Upper lobe of left lung (tissue), 6 donors: ENCODE measurements at places on chromosomes 3 and 15. TPM values are rescaled to one million over a fixed set of nuclear protein-coding genes. Genes with fewer than 3 reads are reported as not detected.

DNA sequence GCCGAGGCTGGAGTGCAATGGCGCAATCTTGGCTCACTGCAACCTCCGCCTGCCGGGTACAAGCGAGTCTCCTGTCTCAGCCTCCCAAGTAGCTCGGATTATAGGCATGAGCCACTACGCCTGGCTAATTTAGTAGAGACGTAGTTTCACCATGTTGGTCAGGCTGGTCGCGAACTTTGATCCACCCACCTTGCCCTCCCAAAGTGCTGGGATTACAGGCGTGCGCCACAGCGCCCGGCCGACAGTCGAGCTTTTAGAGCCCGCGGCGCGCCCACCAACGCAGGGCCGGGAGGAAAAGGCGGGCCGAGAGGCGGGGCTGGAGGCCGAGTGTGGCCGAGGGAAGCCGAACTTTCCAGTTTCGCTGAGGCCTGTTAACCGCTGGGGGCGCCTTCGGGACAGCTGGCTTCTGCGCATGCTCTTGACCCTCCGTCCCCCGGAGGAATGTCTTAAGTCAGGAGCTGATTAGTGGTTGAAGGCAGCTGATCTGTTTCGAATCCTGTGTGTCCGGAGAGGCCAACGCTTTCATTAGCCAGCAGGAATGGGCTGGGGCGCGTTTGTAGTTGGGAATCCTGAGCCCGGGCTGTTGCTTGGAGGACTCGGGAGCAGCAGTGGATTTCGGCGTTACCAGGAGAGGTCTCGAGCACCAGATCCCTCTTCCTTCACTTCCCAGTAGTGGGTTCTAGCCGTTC is 10.0 kb downstream of the RPLP1 start:
- H3K36me3 ChIP-seq, result no peaks in the 10 kb centered on the region
- no peaks in the 10 kb centered on the region for H3K27me3 ChIP-seq
- peak overlapping the region; percentile 91 for H3K27ac ChIP-seq
- peak; percentile 97 for DNase-seq

GRCh38 chr3:14837878-14838258 is 19.1 kb downstream of the FGD5 start:
- no peak overlapping the region for H3K4me3 ChIP-seq
- peak; percentile 27 for DNase-seq
- no peaks in the 10 kb centered on the region for H3K36me3 ChIP-seq
- H3K27me3 ChIP-seq, result no peaks in the 10 kb centered on the region
- H3K27ac ChIP-seq, result peak overlapping the region; percentile 41

DNA sequence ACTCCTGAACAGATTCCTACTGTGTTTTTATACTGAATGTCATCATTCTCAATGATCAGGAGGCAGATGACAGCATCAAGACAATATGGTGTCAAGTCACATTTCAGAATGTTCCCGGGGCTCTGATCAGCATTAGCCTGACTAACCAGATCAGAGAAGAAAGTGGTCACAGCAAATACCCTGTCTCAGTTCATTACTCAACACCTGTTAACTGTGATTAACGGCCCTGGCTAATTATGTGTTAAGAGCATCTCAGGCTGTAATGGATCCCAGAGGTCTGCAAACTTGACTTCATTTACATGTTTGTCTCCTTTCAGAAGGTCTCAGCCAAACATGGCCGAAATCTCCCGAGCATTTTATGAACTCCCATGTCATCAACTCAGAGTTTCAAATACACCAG is 833.7 kb downstream of the FHIT start:
- H3K27ac ChIP-seq, result no peak overlapping the region
- DNase-seq, result no peak
- H3K4me3 ChIP-seq, result no peak overlapping the region
- no peaks in the 10 kb centered on the region for H3K36me3 ChIP-seq
- H3K4me1 ChIP-seq, result no peaks in the 10 kb centered on the region

DNA sequence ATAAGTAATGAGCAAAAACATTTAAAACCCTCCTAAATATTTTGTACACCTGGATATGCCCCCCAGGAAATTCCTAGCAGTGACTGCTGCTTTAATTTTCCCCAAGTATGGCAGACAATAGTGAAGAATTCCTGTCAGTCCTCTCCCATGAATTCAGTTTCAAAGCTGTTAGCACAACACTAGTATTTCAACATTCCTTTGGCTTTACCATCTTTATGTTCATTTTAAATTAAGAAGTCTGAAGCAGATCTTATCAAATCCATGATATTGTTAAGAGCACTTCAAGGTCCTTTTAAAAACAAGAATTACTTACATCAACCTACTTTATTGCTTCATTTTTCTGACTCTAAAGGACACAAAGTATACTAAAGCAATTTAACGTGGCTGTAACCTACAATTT is 28.8 kb upstream of the CDIN1 start:
- no peaks in the 10 kb centered on the region for H3K36me3 ChIP-seq
- H3K4me1 ChIP-seq, result no peaks in the 10 kb centered on the region
- no peak overlapping the region for H3K27ac ChIP-seq
- H3K4me3 ChIP-seq, result no peak overlapping the region

DNA sequence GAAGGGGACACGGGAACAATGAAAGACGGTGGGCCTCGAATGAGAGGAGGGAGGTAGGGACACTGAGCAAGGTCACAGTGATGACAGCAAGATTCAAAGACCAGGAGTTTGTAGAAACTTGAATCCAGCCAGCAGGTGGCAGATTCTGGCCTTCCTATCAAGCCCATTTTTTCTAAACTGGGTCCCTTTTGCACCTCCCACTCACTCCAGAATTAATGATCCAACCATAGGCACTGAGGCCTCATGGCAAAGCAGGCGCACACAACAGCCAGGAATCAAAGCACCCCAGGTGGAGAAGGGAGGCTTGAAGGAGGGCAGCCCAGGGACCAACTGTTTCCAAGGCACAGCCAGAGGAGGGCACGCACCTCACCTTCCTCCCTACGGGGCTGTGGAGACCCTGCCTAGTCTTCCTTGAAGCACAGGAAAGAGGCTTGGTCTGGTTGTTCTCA is 90.2 kb downstream of the ANP32A start:
- DNase-seq, result no peak
- H3K27ac ChIP-seq, result no peak overlapping the region
- no peaks in the 10 kb centered on the region for H3K36me3 ChIP-seq

DNA sequence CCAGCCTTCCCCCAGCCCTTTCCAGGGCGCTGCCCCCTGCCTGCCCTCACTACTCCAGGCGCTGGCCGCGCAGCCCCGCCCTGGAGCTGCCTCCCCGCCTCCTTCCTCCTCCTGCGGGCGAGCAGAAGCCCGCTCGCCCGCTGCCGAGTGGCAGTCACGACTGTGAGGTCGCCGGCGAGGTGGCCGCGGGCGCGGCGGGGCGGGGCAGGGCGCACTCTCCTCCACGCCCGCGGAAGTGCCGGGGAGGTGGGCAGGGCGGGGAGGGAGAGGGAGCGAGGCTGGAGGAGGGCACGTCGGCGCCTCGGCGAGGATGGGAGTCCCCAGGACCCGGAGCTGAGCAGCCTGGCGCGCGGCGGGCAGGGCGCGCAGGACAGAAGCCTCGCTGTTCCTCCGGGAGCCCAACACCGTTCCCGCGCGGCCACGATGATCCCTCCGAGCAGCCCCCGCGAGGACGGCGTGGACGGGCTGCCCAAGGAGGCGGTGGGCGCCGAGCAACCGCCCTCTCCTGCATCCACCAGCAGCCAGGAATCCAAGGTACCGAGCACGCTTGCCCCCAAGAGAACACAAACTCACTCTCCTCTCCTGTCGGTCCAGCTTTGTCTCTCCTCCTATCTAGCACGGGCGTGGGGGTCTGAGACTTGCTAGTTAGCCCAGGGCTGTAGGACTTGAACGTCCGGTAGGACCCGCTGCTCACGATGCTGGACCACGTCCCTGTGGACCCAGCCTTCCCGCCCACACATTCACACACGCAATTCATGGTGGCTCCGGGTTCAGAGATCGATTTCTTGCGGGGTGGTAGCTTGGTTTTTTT is at the start of gene STAC:
Gene STAC, plus strand, starts transcription at position 284 of the 811 bp plus-strand sequence. Its CDS starts 140 bp downstream, at position 424.
- H3K4me3 ChIP-seq, result peak within 1 kb of the TSS; percentile 44
- DNase-seq, result peak; percentile 47
- no peak within 1 kb of the TSS for H3K27ac ChIP-seq
- no peaks in the 10 kb centered on the region for H3K36me3 ChIP-seq
- H3K27me3 ChIP-seq, result no peaks in the 10 kb centered on the region

STX19 gene
- total RNA-seq, result 3.4 TPM

- no peaks in the 10 kb centered on the region for H3K27me3 ChIP-seq
- peaks cover 36% of the 10 kb centered on the region for H3K36me3 ChIP-seq
- H3K27ac ChIP-seq, result peak overlapping the region; percentile 27
- H3K4me3 ChIP-seq, result no peak overlapping the region
Measured at GRCh38 chr3:45670991-45671390, 18.2 kb upstream of the SACM1L start.

- H3K4me3 ChIP-seq, result no peak overlapping the region
- no peaks in the 10 kb centered on the region for H3K36me3 ChIP-seq
- H3K4me1 ChIP-seq, result no peaks in the 10 kb centered on the region
Measured at GRCh38 chr3:52880047-52880446, 17.3 kb downstream of the STIMATE start.

GRCh38 chr3:22113453-22113852 is 362.4 kb upstream of the ZNF385D start:
- no peaks in the 10 kb centered on the region for H3K4me1 ChIP-seq
- H3K27me3 ChIP-seq, result no peaks in the 10 kb centered on the region
- no peak for DNase-seq
- no peaks in the 10 kb centered on the region for H3K36me3 ChIP-seq

- H3K36me3 ChIP-seq, result no peaks in the 10 kb centered on the region
- no peak overlapping the region for H3K4me3 ChIP-seq
- H3K27me3 ChIP-seq, result no peaks in the 10 kb centered on the region
- H3K27ac ChIP-seq, result peak overlapping the region; percentile 61
- peaks cover 72% of the 10 kb centered on the region for H3K4me1 ChIP-seq
Measured at GRCh38 chr3:69082361-69082760, 2.2 kb upstream of the UBA3 start.

GRCh38 chr3:58999134-58999773 is 50.6 kb downstream of the CFAP20DC start:
- no peak overlapping the region for H3K27ac ChIP-seq
- H3K4me3 ChIP-seq, result no peak overlapping the region
- no peak for DNase-seq
- H3K4me1 ChIP-seq, result no peaks in the 10 kb centered on the region
- H3K36me3 ChIP-seq, result no peaks in the 10 kb centered on the region

P2RY13 gene
- 0.67 TPM for total RNA-seq

GRCh38 chr3:151400341-151400740 is 15.8 kb upstream of the P2RY12 start:
- H3K36me3 ChIP-seq, result no peaks in the 10 kb centered on the region
- no peak overlapping the region for H3K4me3 ChIP-seq
- DNase-seq, result no peak
- no peaks in the 10 kb centered on the region for H3K27me3 ChIP-seq
- H3K4me1 ChIP-seq, result no peaks in the 10 kb centered on the region

HIGD2B gene
- not detected for total RNA-seq

TUBGCP4 gene
- 20.2 TPM for total RNA-seq

DNA sequence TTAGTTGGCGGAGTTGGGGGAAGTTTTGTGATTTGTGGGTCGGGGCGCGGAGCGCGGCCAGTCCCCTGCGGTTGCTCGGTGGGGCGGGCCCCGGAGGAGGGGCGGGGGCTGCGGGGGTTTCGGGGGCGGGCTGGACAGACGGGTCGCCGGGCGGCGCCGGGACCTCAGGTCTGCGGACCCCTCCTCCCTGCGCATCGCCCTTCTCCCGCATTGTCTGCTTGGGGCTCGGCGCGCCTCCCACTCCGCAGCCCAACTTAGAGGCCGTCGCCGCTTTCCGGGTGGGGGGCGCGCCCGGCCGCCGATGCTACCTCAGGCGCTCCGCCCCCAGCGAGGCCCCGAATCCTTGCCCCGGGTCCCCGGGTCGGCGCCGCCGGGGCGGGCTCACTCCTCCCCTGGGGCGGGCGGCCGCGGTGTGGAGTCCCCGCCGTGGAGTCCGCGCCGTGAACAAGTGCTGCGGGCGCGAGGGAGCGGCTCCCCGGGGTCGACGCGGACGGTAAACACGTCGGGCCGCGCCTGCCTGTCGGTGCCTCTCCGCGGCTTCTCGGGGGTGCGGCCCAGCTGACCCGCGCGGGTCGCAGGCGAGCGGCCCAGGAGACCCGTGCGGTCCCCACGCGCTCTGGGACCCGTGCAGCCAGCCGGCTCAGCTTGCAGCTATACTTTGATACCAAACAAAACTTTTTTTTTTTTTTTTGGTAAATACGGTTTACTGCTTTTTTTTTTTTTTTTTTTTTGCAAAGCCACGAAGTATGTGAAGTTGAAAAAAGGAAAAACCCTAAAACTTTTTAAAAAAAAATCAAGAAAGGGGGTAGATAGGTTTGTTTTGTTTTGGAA is 624 bp downstream of the AKAP13 start:
- H3K4me3 ChIP-seq, result peak overlapping the region; percentile 95
- H3K4me1 ChIP-seq, result peaks cover 35% of the 10 kb centered on the region
- H3K36me3 ChIP-seq, result no peaks in the 10 kb centered on the region
- H3K27ac ChIP-seq, result peak overlapping the region; percentile 94

CCNL1 gene
- total RNA-seq, result 324 TPM

GRCh38 chr15:74350295-74351275 is 16.9 kb downstream of the CYP11A1 start:
- H3K27ac ChIP-seq, result no peak overlapping the region
- H3K27me3 ChIP-seq, result no peaks in the 10 kb centered on the region
- H3K4me3 ChIP-seq, result no peak overlapping the region
- no peaks in the 10 kb centered on the region for H3K36me3 ChIP-seq
- no peaks in the 10 kb centered on the region for H3K4me1 ChIP-seq

CD276 gene
- total RNA-seq, result 82.1 TPM

DNA sequence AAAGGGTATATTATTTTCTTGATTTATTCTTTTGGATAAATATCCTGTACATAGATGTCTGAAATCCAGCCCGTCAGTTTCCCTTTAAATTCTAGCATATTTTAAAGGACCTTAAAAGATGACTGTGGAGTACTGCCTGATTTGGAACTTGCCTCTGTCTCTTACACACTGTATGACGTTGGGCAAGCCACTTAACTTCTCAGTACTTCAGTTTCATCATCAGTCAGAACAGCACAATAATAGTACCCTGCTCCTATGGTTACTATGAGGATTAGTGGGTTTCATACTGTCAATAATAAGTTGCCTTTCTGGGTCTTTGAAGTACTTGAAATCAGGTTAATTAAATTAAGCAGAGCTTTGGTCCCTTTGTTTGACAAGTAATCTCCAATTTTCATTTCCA is 374.3 kb downstream of the TIGIT start:
- H3K36me3 ChIP-seq, result no peaks in the 10 kb centered on the region
- DNase-seq, result no peak
- H3K27me3 ChIP-seq, result no peaks in the 10 kb centered on the region

DNA sequence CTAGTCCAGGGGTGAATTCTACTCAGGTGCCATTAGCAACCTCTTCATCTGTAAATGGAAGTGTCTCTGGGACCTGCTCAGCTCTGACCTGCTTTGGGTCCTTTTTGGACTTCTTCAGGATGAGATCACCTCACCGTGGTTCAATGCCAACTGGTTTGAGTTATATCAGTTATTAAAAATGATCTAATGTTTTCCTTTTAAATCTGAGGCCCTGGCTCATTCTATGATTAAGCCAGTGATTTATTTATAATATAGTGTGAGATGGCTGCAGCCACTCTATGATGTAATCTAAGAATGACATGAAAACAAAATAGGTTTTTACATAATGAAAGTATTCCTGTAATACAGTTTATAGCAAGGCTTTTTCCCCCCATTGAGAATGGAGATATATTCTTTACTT is 79.4 kb downstream of the LPP start:
- H3K36me3 ChIP-seq, result no peaks in the 10 kb centered on the region
- DNase-seq, result no peak
- H3K4me1 ChIP-seq, result peaks cover 18% of the 10 kb centered on the region
- no peak overlapping the region for H3K27ac ChIP-seq

GRCh38 chr3:58691997-58692396 is 25.4 kb upstream of the FAM3D start:
- H3K4me1 ChIP-seq, result no peaks in the 10 kb centered on the region
- H3K27me3 ChIP-seq, result no peaks in the 10 kb centered on the region
- no peak overlapping the region for H3K27ac ChIP-seq
- no peaks in the 10 kb centered on the region for H3K36me3 ChIP-seq
